Amniotic stem cell (primary cell): ENCODE measurements at places on chromosomes 4 and X.

DNA sequence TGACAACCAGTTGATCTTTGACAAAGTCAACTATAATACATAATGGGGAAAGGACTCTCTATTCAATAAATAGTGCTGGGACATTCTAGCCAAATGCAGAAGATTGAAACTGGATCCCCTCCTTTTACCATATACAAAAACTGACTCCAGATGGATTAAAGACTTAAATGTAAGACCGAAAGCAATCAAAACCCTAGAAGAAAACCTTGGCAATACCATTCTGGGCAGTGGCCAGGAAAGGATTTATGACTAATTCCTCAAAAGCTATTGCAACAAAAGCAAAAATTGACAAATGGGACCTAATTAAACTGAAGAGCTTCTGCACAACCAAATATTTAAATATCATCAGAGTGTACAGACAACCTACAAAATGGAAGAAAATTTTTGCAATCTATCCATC is 185.1 kb downstream of the NPNT start:
- DNase-seq = no peak

GRCh38 chr4:26570596-26570995 is 13.3 kb upstream of the TBC1D19 start:
- DNase-seq = no peak

DNA sequence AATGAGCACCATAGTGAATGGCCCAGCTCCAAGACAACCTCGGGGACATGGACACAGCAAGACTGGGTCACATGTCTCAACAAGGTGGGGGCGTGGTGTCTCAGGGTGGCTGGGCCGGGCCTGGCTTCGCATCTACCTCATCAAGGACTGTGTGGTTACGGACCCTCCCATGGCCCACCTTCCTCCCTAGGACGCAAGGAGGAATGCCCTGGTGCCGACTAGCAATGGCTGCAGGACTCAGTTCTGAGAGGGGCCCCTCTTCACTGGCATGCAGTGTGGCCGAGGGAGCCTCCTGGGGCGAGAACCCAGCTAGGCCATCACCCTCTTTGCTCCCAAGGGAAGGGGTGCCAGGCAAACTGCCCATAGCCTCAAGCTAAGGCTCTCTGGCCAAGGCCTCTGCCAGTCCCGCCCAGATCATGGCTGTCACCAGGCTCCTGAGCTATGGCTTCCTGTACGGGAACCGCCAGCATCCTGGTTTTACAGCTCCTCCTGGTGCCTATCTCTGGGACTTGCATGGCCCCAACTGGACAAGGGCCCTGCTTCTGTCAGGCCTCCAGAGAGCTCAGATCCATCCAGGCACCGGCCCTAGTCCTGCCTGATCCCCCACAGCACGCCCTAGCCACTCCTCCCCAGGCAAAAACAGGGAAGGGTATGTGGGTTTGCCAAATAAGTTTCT is 218.0 kb upstream of the AGTR2 start:
- DNase-seq = no peak

GRCh38 chrX:50818986-50819385 is 5.0 kb upstream of the SHROOM4 start:
- DNase-seq = no peak

DNA sequence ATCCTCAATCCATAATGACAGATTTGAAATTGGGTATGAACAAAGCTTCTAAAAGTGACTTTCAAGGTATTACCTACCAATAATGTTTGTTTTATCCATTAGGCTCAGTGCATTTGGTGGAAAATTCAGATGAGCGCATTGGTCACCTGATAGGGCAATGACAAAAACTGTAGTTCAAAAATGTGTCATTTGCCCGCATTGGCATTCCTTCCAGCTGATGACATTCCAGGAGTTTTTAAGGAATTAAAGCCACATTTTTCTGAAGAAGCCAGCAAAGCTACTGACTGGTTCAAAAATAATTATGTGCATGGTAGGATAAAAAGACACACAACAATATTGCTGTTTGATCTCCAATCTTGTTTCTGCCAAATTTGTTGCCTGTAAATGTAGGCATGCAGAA is 473.4 kb upstream of the CPEB2 start:
- no peak for DNase-seq

- no peak for DNase-seq
These were observed 37.4 kb downstream of the ZNF718 start for GRCh38 chr4:161496-162284.

DNA sequence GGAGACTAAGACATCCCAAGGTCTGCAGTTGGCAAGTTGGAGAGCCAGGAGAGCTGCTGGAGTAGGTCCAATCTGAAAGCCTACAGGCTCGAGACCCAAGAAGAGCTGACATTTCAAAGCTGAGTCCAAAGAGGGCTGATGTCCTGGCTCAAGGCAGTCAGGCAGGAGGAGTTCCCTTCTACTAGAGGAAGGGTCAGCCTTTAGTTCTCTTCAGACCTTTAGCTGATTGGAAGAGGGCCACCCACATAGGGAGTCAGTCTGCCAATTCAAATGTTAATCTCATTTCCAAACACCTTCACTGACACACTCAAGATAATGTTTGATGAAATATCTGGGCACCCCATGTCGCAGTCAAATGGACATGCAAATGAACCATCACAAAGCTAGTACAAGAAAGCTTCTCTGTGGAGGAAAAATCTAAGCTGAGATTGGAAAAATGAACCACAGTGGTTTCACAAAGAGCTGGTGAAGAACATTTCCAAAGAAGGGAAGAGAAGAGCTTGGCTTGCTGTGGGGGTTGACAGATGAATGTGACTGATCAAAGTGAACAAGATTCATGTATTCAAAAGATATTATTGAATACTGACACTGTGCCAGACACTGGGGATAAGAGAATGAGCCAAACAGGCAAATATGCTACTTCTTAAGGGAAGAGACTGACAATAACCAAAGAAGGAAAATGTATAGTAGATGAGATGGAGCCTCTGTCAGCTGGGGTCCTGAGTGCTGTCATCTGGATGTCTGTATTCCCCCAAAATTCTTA is 61.2 kb downstream of the STK32B start:
- no peak for DNase-seq

- no peak for DNase-seq
These were observed 62.6 kb downstream of the NSUN7 start for GRCh38 chr4:40812386-40812785.

- no peak for DNase-seq
These were observed 115.8 kb downstream of the HS6ST2 start for GRCh38 chrX:132842460-132843238.

GRCh38 chr4:53315300-53315699 is 50.6 kb downstream of the SCFD2 start:
- DNase-seq = no peak

GRCh38 chrX:44489515-44489914 is 53.1 kb downstream of the FUNDC1 start:
- DNase-seq = no peak

GRCh38 chr4:86939729-86940575 is 5.1 kb downstream of the AFF1 start:
- no peak for DNase-seq

GRCh38 chrX:108736509-108737479 is at the start of gene IRS4:
Gene IRS4 (minus strand): TSS chrX:108736563.
- DNase-seq = no peak

- no peak for DNase-seq
These were observed 55.8 kb downstream of the POLR2B start for GRCh38 chr4:57034520-57034919.

DNA sequence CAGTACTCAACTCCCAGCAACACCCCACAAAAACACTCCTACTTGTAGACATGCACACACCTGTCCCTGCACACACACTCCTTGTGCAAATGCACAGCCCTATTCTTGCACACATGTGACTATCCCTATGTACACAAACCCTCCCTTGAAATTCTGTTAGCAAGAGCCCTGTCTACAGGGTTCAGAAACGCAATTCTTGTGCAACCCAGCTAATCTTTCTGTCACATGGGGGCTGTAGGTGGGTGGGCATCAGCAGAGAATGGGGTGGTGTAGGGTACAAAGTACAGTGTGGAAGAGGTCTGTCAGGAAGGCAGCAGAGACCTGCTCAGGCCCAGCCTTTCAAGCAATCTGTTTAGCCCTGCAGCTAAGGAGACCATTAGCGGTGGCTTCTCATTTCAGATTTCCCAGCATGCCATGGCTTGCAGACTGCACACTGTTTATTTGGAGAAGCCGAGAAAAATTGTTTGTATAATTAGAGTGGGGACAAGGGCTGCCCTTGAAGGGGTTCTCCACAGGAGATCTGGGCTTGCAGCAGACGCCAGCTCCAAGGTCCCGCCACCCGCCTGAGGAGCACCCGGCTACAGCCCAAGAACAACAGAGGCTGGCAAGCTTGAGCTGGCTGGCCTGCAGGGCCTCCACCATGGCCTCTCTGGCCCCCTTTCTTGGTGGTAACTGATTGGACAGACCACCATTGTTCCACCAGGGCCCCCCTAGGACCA is 144.0 kb upstream of the PJA1 start:
- no peak for DNase-seq

GRCh38 chr4:134160211-134160610 is 41.4 kb downstream of the PABPC4L start:
- DNase-seq = no peak

DNA sequence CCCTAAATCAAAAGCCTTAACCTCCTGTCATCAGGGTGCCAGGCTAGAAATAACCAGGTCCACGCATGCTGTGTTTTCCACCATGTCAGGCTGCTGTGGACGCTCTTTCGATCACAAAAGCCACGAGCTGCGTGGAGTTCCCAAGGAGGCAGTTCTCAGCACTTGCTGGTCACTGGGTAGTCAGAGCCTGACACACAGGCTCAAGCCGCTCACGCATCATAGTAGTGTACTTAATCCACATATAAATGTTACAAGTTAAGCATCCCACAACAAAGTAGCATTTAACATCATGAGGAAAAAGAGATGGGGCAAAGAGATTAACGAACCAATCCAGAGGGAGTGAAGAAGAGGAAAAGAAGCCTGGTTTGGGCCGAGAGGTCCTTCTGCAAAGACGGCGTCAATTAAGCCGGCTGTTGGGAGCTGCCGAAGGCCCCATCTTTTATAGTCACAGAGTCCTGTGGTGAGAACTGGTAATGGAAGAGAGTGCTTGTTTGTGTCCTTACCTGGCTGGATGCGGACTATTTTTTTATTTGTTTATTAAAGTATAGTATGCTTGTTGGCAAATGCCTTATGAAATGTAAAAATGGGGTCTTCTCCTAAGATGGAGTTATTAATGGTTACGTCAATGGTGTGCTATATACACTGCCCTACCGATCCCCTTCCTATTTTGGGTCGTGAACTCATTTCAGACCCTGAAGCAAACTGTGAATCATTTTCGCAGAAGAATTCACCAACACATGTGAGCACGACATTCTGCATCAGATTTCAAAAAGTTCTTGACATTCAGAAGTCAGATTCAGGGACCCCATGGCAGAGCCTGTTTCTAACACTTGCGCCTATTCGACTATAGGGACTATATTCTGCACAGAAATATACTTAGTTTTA is 675 bp downstream of the PRIMPOL start:
- no peak for DNase-seq

DNA sequence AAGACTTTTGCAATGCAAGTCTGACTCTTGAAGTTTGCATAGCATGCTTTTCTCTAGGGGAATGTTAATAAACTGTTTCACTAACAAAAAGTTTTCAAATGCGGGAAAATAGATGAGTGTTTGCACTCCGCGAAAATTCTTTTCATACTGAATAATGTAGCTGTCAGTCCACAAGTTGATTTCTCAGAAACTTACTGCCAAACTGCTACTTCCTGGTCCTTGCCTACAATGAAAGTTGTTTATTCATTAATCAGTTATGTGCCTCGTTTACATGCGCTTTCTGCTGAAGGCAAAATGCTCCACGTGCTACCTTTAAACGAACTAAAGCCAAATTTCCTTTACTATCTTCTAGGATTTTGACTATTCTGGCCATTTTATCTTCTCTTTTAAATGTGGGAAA is 166.2 kb downstream of the MAGEB17 start:
- DNase-seq = no peak

DNA sequence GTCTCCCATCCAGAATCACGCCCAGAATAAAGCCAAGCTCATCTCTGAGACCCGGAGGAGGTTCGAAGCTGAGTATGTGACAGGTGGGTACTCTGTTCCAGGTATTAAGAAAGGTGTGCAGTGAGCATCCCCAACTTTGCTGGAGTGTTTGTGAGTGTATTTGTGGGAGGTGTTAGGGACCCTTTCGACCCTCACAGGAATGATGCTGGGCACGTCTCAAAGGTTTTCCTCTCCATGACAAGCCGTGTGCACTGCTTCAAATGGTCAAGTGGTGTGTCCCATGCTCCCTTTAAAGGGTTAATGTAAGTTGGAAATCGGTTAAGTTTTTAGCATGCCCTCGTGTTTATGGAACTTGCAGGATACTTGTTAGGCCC is 442 bp downstream of the MOSPD2 start:
- DNase-seq = no peak
